IMR-90 (cell line): ENCODE measurements at places on chromosomes 6 and 20. TPM values are rescaled to one million over a fixed set of nuclear protein-coding genes. Genes with fewer than 3 reads are reported as not detected.

DNA sequence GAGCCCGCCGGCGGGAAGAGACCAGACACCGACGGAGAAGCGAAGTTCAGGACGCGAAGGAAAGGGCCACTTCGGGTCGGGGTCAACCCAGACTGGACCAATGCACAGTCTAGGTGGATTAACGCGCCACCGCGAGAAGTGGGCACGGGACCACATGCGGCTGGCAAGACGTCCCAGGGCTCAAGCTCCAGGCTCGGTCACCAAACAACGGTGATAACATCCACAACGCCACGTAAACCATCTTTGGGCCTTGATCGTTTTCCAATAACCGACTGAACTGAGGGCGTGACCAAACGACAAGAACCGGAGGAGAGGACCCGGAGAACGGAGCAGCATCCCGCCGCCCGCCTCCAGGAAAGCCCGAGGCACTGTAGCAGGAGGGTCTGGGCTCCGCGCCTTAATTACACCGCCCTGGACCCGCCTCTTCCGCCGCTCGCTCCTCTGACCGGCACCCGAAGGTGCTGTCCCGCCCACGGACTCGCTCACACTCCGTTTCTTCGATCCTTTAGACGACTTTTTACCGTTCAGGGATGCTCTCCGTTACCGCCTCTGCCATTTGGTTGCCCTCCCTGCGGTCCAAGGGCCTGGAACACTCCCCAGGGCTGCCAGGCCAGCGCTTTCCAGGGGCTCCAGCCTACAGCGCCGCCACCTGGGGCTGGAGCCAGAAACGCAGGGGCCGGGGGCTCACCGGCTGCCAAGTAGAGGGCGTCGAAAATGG is 44.1 kb downstream of the DPPA5 start:
- peak; percentile 52 for DNase-seq

GRCh38 chr6:170203212-170203611 is 87.7 kb downstream of the DLL1 start:
- no peak for DNase-seq

DNA sequence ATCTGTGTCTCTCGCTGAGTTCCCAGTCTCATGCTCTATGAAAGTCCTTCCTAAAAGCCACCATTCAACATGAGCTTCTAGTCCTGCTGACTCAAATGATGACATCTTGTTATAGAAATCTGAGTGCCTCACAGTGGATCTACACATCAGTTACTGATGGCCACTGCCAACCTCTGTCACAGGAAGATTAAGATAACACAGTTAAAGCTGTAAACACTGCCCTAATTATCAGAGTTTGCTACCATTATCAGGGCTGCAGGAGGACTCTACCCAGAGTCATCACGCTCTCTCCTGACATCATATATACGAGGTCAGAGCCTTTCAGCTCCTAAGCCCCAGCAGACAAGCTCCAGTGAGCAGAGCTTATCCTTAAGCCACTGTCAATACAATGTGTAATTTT is 63.2 kb downstream of the HIVEP2 start:
- DNase-seq, result peak; percentile 37

The RBBP8NL gene
- not detected in 2 replicates for total RNA-seq

DNA sequence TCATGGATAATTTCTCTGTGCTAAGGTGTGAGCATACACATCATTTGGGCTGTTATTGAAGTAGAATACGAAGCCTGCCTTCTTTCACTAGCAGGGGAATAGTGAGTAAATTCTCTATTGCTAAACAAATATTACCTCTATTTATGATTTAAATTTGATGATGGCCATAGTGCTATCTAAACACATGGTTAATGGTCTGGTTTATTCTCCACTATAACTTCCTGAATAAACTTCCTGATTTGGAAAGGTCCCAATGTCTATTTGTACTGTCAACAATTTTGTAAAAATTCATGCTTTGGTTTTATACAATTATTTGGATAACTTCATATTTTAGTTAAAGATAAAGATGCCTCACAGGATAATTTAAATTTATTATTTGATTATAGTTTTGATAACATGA is 400.8 kb downstream of the ARHGAP18 start:
- no peak for DNase-seq

DNA sequence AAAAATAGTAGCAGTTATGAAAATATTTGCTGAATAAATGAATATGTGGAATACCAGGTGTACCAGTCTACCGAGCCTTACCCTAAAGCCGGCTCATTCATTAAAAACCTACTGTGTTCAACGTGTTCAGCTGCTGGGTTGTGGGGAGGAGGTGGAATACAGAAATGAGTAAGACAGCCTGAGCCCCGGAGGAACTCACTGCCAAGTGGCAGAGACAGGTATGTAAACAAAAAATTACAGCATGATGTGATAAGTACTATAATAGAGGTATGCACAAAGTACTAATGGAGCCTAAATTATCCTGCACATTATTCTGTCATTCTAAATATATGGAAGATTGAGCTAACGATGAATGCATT is 6.8 kb upstream of the ADTRP start:
- no peak for DNase-seq

GRCh38 chr20:2984956-2985661 is 58.3 kb upstream of the GNRH2 start:
- peak; percentile 80 for DNase-seq

DNA sequence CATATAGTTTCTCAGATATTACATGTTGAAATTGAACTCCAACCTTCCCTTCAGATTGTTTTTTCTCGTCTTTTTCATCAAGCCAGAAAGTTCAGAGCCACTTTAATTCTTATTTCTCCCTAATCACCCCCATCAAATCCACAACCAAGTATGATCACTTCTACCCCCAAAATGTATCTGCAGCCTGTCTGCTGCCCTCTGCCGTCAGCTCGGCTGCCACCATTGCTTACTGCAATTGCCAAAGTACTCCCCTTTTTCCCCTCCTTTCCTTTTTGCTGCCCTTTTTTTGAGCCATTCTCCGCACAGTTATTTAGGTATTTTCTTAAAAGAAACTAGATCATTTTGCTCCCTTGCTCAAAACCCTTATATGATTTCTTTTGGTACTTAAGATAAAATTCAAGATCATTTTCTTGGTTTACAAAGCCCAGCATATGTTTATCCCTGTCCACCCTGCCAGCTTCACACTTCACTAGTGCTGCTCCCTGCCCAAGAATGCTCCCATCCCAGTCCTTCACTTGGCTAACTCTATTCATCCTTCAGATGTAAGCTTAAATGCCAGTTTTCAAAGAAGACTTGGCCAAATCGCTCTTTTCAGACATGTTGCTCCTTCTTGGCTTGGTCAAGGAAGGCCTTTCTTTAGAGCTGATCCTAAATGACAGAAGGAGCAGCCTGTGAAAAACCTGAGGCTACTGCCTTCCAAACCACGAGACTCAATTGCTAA is 63.7 kb downstream of the SH3BGRL2 start:
- DNase-seq, result no peak

The AVP gene
- not detected in 2 replicates for total RNA-seq

DNA sequence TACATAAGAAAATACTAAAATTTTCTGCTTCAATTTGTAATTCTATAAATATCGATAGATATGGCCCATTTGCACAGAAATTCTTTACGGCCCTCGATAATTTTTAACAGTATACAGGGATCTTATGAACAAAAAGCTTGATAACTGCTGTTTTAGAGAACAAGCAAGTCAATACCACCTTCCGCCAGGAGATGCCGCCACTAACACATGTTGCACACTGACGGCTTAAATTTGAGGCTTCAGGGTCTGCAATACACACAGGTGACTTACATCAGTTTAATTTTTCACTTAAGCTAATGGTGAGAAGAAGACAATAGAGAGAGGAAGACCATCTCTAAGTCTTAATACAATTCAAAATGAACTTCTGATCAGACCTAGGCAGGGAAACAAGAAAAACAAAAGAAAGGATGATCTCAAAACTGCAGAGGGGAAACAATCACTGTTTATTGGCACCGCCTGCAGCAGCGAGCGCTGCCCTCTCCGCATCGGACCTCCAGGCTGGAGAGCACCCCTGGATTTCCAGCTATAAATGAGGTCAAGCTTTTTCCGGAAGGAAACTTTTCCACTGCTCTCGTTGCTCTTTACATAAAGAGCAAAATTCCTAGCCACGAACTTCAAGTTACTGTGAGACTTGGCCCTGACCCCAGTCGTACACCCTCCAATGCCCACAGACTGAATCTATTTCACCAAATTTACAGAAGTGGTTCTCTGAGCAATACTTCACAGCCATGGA is 53.9 kb downstream of the OTOR start:
- peak; percentile 53 for DNase-seq

- DNase-seq, result no peak
Measured at GRCh38 chr20:57712341-57712740, 2.5 kb upstream of the PMEPA1 start.

The LAMA5 gene
- total RNA-seq, result 0.56 and 0.90 TPM in 2 replicates

- DNase-seq, result no peak
Measured at GRCh38 chr20:38392356-38392755, 42.8 kb downstream of the SNHG17 start.

GRCh38 chr6:52516269-52516668 is 60.6 kb downstream of the TRAM2 start:
- DNase-seq, result no peak

The CFAP61 gene
- under 0.01 TPM in 1 of 2 replicates, not detected in the other for total RNA-seq
